Choroid plexus epithelial cell (primary cell): ENCODE measurements at places on chromosomes 13 and 19.
A peak's percentile ranks its signal among the peaks of the same experiment; 100 is the strongest.

DNA sequence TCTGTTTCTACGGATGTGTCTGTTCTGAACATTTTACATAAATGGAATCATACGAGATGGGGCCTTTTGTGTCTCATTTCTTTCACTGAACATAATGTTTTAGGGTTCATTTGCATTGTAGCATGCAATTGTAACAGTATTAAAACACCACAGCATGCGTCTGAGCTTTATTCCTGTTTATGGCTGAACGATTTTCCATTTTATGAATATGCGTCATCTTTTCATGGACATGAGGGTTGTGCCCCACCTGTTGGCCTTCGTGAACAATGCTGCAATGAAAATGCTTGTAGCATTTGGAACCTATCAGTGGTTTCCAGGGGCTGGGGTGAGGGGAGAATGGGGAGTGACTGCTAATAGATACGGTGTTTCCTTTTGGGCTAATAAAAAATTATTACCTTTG lies 5.1 kb downstream of the OR10H1 start:
- DNase-seq, result no peak

DNA sequence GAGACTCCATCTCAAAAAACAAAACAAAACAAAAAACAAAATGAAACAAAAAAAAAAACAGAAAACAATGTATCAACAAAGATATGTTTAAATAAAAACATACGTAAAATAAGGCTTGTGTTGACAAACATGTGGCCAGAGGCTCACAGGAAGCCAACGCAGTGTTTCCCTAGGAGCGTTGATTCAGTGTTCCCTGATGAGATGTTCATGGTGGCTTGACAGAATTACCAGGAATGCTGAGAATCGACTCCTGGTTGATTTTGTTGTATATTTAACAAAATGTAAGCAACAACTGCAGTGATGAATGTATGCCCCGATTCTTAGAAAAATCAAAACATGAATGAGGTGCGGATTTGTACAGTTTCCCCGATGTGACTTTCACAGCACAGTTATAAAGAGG lies 8.9 kb upstream of the ZNF787 start:
- no peak for DNase-seq

GRCh38 chr13:26664876-26665275 lies 95.7 kb downstream of the GPR12 start:
- DNase-seq, result no peak

DNA sequence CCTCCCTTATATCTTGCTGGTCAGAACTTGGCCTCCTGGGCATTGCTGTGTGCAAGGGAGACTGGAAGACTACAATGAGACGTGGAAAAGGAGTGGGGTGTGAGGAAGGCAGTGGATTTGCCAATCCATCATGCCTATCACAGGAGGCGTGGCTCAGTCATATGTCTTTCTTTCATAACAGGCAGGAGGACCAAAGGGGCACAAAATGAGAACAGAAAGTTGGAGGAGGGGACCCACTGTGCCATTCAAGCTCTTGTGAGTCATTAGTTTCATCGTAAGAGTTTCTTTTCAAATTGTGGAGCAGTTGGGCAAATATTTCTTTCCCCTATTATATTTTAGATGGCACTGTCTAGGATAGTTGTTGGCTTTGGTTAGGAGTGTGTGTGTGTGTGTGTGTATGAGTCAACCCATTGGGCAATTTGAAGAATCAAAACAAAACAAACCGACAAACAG lies 471.5 kb downstream of the TSHZ3 start:
- no peak for DNase-seq

DNA sequence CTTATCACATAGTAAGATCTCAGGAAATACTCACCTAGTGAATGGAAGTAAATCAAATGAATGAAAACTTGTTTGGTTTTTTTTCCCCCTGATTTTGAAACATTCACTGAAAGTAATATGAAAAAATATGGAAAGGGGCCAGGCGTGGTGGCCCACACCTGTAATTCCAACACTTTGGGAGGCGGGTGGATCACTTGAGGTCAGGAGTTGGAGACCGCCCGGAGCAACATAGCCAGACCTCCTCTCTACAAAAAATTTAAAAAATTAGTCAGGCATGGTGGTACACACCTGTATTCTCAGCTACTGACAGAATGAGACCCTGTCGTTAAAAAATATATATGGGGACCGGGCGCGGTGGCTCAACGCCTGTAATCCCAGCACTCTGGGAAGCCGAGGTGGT lies 149.6 kb downstream of the SIPA1L3 start:
- no peak for DNase-seq

DNA sequence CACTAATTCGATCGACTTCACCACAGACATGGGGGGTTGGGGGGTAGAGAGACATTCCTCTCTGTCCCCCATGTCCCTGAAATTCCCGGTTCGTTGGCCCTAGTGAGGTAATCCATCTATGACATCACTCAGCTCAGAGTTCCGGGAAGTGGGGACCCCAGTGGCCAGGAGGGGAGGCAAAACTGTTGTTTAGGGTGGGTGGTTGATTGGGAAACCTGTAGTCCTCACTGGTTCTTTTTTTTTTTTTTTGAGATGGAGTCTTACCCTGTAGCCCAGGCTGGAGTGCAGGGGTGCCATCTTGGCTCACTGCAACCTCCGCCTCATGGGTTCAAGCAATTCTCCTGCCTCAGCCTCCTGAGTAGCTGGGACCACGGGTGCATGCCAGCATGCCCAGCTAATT lies at the start of gene ARRDC5:
TSS of gene ARRDC5 (minus strand) at position 101 of the 400 bp plus-strand sequence. CDS start at position 30, 71 bp downstream.
- DNase-seq, result no peak

GRCh38 chr13:24642219-24642618 lies 38.0 kb upstream of the ATP12A start:
- no peak for DNase-seq

GRCh38 chr19:35165200-35166058 lies 10.9 kb downstream of the FXYD5 start:
- no peak for DNase-seq

DNA sequence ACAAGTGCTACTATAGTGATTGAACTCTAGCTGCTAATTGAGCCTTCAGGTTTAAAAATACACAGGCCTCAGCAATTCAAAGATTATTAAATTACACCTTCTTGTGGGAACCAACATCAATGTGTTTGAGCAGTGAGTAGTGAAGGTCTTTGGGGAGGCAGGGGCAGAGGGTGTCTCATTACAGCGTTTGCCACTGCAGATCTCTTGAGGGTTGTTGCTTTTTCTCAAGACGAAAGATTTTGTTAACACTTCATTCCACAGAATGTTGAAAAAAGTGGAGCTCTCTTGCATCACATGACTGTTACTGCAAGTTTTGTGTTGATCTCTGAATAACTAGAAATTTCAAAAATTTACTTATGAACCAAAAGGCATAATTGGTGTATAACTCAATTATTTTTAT lies 253.6 kb downstream of the ATP8A2 start:
- DNase-seq, result no peak

GRCh38 chr13:46195016-46195415 lies 13.0 kb upstream of the LCP1 start:
- DNase-seq, result no peak

- DNase-seq, result peak; percentile 26
These were observed 13.2 kb upstream of the UQCR11 start for GRCh38 chr19:1618157-1619093.

- DNase-seq, result peak; percentile 76
These were observed 24.2 kb upstream of the C1QTNF9B start for GRCh38 chr13:23921451-23921888.

GRCh38 chr13:72208112-72208645 lies 341.2 kb upstream of the DACH1 start:
- no peak for DNase-seq

- DNase-seq, result no peak
These were observed 12.7 kb downstream of the SOX1 start for GRCh38 chr13:112079696-112080095.

DNA sequence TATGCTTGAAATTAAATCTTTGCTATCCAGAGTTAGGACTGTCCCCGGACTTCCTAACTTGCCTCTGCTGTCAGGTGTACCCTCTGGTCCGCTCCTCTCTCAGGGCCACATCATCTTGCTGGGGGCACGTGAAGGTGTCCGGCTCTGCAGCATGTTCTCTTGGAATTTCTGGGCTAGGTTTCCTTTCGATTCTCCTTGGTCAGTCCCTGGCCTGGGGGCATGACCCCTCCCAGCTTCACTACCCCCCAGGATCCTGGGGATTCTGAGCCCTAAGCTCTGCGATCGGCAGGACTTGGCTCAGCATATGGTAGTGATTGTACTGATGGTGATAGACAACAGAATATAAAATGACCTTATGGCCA lies 5.1 kb upstream of the GPI start:
- no peak for DNase-seq

GRCh38 chr19:35555301-35556005 lies 8.0 kb downstream of the ATP4A start:
- peak; percentile 42 for DNase-seq

DNA sequence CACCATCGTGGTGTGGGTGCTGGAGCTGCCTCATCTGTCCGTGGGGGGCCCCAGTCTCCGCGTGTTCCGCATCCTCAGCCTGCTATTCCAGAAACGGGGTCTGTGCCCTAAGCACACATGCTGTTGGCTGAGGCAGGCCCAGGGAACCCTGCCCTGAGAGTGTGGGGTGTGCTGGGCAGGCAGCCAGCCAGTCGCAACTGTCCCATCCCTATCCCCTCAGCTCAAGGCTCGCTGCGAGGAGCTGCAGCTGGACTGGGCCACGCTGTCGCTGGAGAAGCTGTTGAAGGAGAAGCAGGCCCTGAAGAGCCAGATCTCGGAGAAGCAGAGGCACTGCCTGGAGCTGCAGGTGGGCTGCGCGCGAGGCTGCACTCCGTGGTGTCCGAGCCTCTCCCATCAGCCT lies 21.9 kb downstream of the PLEKHJ1 start:
- DNase-seq, result no peak

- DNase-seq, result no peak
These were observed 197.1 kb downstream of the OXGR1 start for GRCh38 chr13:96797136-96797535.

- DNase-seq, result no peak
These were observed 680.8 kb downstream of the SLITRK1 start for GRCh38 chr13:83201506-83201905.

DNA sequence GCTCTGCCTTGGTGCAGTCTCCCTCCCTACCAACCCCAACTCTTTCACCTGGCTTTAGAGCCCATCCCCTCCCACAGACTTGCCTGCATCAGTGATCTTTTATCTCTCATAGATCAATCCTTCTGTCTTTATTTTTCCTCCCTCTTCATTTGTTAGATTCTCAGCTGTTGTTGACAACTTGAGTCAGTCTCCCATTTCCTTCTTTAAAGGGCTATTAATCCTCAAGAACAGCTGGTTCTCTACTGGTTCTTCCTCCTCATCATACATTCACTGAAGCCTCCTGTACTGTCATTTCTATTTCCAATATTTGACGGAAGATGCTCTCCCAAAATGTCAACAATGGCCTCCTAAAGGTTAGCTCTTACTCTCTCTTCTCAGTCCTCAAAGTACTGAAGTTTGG lies 408.2 kb downstream of the TBC1D4 start:
- DNase-seq, result no peak

GRCh38 chr19:548886-549830 lies 5.3 kb downstream of the GZMM start:
- no peak for DNase-seq

DNA sequence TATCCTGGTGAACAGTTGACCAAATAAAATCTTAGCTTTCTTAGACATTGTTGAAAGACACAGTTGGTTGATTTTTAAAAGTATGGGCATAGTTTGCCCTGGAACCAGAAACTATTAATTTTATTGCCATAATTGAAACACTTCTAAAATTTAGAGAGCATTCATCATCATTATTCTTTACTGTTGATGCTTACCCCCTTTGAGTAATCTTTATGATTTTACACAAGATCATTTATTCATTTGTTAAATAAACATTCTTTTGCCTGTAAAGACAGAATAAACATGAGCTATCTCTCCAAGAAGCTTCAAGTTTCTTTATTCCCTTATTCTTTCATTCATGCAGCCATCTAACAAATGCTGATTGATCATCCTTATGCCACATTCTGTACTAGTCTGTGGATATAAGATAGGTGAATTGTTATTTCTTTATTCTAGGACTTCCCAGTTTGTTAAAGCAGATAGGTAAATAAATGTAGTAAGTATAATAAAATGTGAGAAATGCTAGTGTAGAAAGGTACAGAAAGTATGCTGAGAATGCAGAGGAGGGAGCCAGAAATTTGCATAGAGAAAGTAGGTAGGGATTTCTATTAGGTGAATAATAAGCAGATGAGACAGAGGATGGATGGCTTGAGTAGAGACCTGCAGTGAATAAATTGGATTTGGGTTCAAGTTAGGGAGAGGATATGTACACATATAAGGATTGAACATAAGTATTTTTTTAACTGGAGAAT lies 8.2 kb downstream of the SERTM1 start:
- no peak for DNase-seq

GRCh38 chr19:7999376-7999775 lies 6.1 kb downstream of the ELAVL1 start:
- no peak for DNase-seq

DNA sequence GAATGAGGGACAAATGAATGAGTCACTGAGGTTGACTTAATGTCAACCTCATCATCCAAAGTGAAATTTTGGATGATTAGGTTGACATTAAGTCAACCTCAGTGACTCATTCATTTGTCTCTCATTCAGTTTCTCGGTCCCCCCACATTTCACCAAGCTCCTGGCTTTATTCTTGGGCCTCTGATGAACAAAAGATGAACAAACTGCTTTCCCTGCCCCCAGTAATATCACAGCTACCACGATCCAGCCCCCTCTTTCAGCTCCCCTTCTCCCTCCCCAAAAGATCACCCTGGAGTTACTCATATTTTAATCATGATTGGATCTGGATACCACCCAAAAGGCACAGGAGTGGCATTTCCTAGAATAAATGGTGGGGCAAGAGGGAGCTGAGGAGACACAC lies 10.8 kb downstream of the CEACAM18 start:
- DNase-seq, result no peak

DNA sequence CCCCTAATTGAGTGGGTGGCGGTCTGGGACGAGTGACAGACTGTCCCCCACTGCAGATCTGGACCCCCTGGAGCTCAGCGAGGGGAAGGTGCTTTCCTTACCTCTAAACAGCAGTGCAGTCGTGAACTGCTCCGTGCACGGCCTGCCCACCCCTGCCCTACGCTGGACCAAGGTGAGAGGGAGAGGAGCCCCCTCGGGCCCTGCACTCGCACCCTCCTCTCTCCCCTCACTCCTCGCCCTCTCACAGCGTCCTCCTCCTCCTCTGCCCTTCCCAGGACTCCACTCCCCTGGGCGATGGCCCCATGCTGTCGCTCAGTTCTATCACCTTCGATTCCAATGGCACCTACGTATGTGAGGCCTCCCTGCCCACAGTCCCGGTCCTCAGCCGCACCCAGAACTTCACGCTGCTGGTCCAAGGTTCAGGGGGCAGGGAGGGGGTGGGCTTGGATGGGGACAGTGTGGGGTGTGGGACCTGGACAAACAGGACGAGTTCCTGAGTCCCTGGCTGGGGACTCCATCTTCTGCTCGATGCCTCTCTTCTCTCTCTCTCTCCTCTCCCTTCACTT lies 9.6 kb downstream of the BCAM start:
- DNase-seq, result no peak

GRCh38 chr13:26502826-26503225 lies 54.7 kb upstream of the WASF3 start:
- DNase-seq, result peak; percentile 94

GRCh38 chr19:8302734-8303133 lies 5.4 kb downstream of the CD320 start:
- DNase-seq, result no peak

GRCh38 chr19:10361569-10362011 lies 18.8 kb downstream of the TYK2 start:
- DNase-seq, result no peak
